Ovary (tissue), 10 donors: ENCODE measurements at places on chromosomes 6 and 20.

DNA sequence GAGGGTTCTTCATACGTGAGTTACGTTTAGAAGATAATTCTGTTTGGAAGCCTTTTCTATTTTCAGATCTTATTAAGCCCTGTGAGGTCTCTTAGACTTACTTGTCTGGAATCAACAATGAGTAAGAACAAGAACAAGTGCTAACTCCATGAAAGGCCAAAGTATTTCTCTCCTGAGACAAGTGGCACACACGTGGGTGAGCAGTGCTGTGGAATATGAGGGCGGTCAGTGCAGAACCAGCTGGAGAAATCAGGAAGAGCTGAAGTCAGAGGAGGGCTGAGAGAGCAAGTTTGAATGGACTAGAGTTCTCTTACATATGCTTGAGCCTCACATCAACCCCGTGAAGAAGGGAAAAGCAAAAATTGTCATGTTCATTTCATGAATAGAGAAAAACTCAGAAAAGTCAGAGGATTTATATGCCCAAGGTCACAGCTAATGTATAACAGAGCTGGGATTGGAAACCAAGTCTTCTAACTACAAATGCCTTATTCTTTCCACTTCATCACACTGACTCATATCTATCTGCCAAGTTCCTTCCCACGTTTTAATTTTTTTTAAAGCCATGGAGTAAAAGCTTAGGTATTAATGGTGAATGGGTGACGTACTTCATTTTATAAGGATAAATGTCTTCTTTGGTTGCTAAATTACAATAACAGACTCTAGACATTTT lies 201.3 kb upstream of the DTNBP1 start:
- H3K27ac ChIP-seq, result no peak overlapping the region
- H3K4me3 ChIP-seq, result no peak overlapping the region
- H3K4me1 ChIP-seq, result no peaks in the 10 kb centered on the region
- no peak for DNase-seq

GRCh38 chr20:63210011-63210605 lies 5.8 kb downstream of the YTHDF1 start:
- H3K36me3 ChIP-seq, result no peaks in the 10 kb centered on the region
- no peak for DNase-seq
- H3K27ac ChIP-seq, result no peak overlapping the region
- no peaks in the 10 kb centered on the region for H3K27me3 ChIP-seq
- H3K4me1 ChIP-seq, result peaks cover 5% of the 10 kb centered on the region
- H3K4me3 ChIP-seq, result no peak overlapping the region

GRCh38 chr20:34449674-34450592 lies 66.3 kb upstream of the DYNLRB1 start:
- no peaks in the 10 kb centered on the region for H3K4me1 ChIP-seq
- no peaks in the 10 kb centered on the region for H3K27me3 ChIP-seq
- H3K4me3 ChIP-seq, result no peak overlapping the region
- H3K36me3 ChIP-seq, result no peaks in the 10 kb centered on the region
- DNase-seq, result no peak

- peaks cover 8% of the 10 kb centered on the region for H3K4me1 ChIP-seq
- DNase-seq, result no peak
- no peak overlapping the region for H3K4me3 ChIP-seq
- no peaks in the 10 kb centered on the region for H3K27me3 ChIP-seq
- no peaks in the 10 kb centered on the region for H3K36me3 ChIP-seq
These were observed 129.7 kb downstream of the RALGAPA2 start for GRCh38 chr20:20582734-20583133.

- no peak overlapping the region for H3K4me3 ChIP-seq
- H3K4me1 ChIP-seq, result peaks cover 2% of the 10 kb centered on the region
- H3K27ac ChIP-seq, result no peak overlapping the region
- no peaks in the 10 kb centered on the region for H3K27me3 ChIP-seq
These were observed 210.0 kb upstream of the PRDM1 start for GRCh38 chr6:105875974-105876640.

- no peak overlapping the region for H3K27ac ChIP-seq
- no peaks in the 10 kb centered on the region for H3K27me3 ChIP-seq
- no peak for DNase-seq
- H3K4me1 ChIP-seq, result peaks cover 5% of the 10 kb centered on the region
- no peak overlapping the region for H3K4me3 ChIP-seq
These were observed 81.6 kb upstream of the PREP start for GRCh38 chr6:105484238-105485161.

GRCh38 chr6:98797217-98797994 lies 37.0 kb upstream of the POU3F2 start:
- no peaks in the 10 kb centered on the region for H3K36me3 ChIP-seq
- H3K4me1 ChIP-seq, result no peaks in the 10 kb centered on the region
- no peaks in the 10 kb centered on the region for H3K27me3 ChIP-seq

- H3K4me1 ChIP-seq, result no peaks in the 10 kb centered on the region
- no peak overlapping the region for H3K27ac ChIP-seq
- no peak overlapping the region for H3K4me3 ChIP-seq
- H3K27me3 ChIP-seq, result no peaks in the 10 kb centered on the region
These were observed 15.0 kb upstream of the MRAP2 start for GRCh38 chr6:84018453-84019061.

DNA sequence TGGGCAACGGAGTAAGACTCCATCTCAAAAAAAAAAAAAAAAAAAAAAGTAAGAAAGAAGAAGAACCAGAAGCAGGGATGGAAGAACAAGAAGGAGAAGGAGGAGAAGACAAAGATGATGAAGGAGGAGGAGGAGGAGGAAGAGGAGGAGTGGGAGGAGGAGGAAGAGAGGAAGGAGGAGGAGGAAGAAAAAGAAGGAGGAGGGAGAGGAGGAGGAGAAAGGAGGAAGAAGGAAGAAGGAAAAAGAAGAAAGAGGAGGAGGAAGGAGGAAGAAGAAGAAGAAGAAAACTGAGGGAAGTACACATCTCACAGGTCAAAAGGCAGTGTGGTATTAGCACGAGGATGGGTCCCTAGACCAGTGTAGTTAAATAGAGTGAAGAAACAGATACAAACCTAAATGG lies 65.1 kb upstream of the SCAF8 start:
- no peak for DNase-seq
- no peak overlapping the region for H3K4me3 ChIP-seq
- H3K27me3 ChIP-seq, result no peaks in the 10 kb centered on the region

DNA sequence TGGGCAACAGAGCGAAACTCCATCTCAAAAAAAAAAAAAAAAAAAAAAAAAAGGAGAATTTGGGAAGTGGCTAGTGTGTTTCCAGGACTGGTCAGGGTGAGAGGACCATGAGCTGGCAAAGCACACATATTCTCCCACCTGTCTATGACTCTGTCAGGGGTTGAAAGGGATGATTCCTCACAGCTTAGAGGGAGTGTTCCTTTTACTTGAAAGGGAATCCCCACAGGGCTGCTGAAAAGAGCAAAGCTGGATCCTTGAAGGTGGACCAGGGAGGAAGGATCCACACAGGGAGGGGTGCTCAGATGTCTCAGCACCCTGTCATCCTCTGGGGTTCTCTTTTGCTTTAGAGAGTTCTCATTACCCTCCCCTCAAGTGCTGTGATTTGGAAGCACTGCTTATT lies 13.2 kb downstream of the MRAP2 start:
- no peak for DNase-seq
- H3K36me3 ChIP-seq, result no peaks in the 10 kb centered on the region
- peaks cover 8% of the 10 kb centered on the region for H3K4me1 ChIP-seq
- no peaks in the 10 kb centered on the region for H3K27me3 ChIP-seq
- H3K27ac ChIP-seq, result no peak overlapping the region

DNA sequence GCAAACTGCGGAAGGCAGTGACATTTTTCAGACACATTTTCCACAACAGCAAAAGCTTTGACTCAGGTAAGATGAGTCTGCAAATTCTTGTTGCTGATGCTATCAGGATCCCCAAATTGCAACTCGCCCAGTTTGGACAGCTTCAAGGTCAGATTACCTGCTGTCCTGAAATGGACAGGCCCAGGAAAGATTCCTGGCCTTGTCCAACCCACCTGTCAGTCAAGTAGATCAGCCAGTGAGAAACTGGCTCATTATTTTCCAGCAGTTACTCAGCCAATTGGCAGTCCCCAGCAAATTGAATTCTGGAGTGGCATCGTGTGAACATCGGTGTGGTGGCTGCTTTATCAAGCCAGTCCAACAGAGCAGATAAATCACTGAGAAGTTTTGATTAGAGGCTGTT lies 84.5 kb upstream of the SNAP25 start:
- DNase-seq, result no peak
- H3K4me3 ChIP-seq, result no peak overlapping the region
- H3K36me3 ChIP-seq, result no peaks in the 10 kb centered on the region
- H3K27ac ChIP-seq, result no peak overlapping the region
- peaks cover 8% of the 10 kb centered on the region for H3K4me1 ChIP-seq

DNA sequence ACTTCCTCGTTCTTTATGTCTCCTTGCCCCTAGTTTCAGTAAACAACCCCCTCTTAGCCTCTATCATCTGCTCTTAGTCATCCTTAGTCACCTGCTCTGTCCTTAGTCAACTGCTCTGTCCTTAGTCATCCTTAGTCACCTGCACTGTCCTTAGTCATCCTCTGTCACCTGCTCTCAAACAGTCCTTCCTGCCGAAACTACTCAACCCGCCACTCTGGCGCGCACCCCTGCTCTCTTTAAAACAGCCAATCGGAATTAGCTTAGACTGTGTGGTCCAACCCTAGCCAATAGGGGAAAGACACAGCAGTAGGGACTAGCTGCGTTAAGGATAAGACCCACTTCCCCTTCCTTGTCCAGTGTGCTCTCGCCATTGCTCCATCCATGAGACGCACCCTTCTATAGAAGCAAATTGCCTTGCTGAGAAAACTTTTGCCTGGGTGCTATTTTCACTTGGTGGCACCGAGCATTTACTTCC lies 73.9 kb downstream of the BACH2 start:
- H3K4me3 ChIP-seq, result no peak overlapping the region
- no peaks in the 10 kb centered on the region for H3K36me3 ChIP-seq
- H3K27me3 ChIP-seq, result no peaks in the 10 kb centered on the region
- H3K4me1 ChIP-seq, result peaks cover 8% of the 10 kb centered on the region
- no peak for DNase-seq

- H3K27ac ChIP-seq, result no peak overlapping the region
- DNase-seq, result no peak
- no peak overlapping the region for H3K4me3 ChIP-seq
- peaks cover 10% of the 10 kb centered on the region for H3K4me1 ChIP-seq
These were observed 5.7 kb upstream of the FGD2 start for GRCh38 chr6:36999751-37000125.

DNA sequence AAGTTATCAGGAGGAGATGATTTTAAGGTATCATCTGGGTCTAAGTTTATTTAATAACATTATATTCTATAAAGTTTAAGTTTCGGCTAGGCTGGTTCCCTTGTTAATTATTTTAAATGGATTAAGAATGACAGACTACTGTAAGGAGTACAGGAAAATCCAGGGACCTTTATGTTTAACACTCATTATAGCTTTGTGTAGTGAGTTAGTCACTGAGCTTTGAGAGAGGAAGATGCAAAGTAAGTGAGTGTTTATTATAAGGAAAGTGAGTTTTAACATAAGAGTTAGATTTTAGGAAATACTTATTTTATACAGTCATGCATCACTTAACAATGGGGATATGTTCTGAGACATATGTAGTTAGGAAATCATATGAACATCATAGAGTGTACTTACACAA lies 485.5 kb downstream of the MMUT start:
- no peaks in the 10 kb centered on the region for H3K36me3 ChIP-seq
- H3K27me3 ChIP-seq, result no peaks in the 10 kb centered on the region
- H3K27ac ChIP-seq, result no peak overlapping the region
- no peaks in the 10 kb centered on the region for H3K4me1 ChIP-seq
- DNase-seq, result no peak
- no peak overlapping the region for H3K4me3 ChIP-seq

DNA sequence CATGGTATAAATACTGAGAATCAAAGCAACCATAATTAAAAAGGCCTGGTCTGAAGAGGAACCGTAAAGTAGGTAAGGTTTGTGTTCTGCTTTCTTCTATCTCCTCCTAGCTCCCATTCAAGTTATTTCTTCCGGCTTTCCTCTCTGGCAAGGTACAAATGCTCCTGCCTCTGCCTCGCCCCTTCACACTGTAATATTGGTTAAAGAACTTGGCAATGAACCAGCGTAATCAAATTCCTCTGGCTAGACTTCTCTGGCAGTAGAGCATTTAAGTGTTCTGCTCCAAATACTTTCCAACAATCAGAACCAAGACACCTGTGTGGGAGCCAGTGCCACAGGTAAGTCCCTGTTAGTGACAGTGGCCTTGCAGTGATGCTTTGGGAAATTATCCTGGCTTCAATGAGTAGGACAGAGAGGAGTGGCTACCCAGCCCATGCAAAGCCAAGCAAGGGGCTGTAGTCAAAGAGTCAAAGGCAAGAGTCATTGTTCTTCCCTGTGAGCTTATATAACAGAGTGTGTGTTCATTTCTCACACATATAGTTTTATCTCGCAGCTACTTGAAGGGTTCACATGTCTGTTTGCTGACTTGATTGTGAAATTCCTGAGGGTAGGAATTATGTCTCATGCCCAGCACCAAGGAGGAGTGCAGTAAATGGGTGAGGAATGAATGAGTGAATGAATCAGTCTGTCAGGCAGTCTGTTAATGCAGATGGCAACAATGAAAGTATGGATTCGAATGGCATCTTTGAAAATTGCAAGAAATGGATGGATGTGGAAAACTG lies 329.3 kb downstream of the NRN1 start:
- no peaks in the 10 kb centered on the region for H3K27me3 ChIP-seq
- no peaks in the 10 kb centered on the region for H3K4me1 ChIP-seq
- no peak overlapping the region for H3K27ac ChIP-seq
- no peak for DNase-seq
- H3K4me3 ChIP-seq, result no peak overlapping the region
- no peaks in the 10 kb centered on the region for H3K36me3 ChIP-seq

DNA sequence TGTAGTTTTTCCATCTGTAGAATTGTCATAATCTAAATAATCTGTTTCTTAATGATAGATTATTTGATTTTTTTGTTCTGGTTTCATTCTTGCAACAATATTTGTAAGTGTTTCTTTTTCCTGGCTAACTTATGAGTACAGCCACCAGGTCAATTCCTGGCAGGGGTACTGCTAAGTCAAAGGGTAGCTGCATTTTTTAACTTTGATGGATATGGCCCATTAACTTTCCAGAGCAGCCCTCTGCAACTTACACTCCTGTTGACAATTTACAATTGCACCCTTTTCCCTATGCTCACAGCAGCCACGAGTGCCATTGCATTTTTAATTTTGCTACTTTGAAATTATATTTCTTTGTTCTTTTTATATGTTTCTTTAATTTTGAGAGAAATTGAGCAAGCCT lies 209.3 kb upstream of the CST7 start:
- H3K27me3 ChIP-seq, result no peaks in the 10 kb centered on the region
- no peak overlapping the region for H3K27ac ChIP-seq
- no peak for DNase-seq
- no peaks in the 10 kb centered on the region for H3K4me1 ChIP-seq
- no peak overlapping the region for H3K4me3 ChIP-seq

GRCh38 chr20:53652859-53653517 lies 59.3 kb upstream of the ZNF217 start:
- H3K4me3 ChIP-seq, result no peak overlapping the region
- no peaks in the 10 kb centered on the region for H3K27me3 ChIP-seq
- no peaks in the 10 kb centered on the region for H3K36me3 ChIP-seq
- peaks cover 2% of the 10 kb centered on the region for H3K4me1 ChIP-seq

GRCh38 chr6:55395871-55396270 lies 68.6 kb downstream of the GFRAL start:
- DNase-seq, result no peak
- H3K27ac ChIP-seq, result no peak overlapping the region
- H3K4me3 ChIP-seq, result no peak overlapping the region
- no peaks in the 10 kb centered on the region for H3K36me3 ChIP-seq
- no peaks in the 10 kb centered on the region for H3K4me1 ChIP-seq

- H3K4me1 ChIP-seq, result peaks cover 37% of the 10 kb centered on the region
- no peak for DNase-seq
- no peaks in the 10 kb centered on the region for H3K36me3 ChIP-seq
These were observed 14.9 kb downstream of the DYNLT1 start for GRCh38 chr6:158629367-158630221.
